ENCODE measurements at places on chromosomes 5 and 9.

GRCh38 chr5:112253478-112254250 lies 165.4 kb downstream of the EPB41L4A start:
- no peak for DNase-seq

- peak; percentile 43 for DNase-seq
Measured at GRCh38 chr5:65830856-65831255, 95.5 kb upstream of the ERBIN start.

GRCh38 chr9:130961511-130962300 lies 22.7 kb upstream of the FIBCD1 start:
- DNase-seq, result no peak

- DNase-seq, result no peak
Measured at GRCh38 chr9:101673642-101674041, 64.8 kb downstream of the GRIN3A start.

DNA sequence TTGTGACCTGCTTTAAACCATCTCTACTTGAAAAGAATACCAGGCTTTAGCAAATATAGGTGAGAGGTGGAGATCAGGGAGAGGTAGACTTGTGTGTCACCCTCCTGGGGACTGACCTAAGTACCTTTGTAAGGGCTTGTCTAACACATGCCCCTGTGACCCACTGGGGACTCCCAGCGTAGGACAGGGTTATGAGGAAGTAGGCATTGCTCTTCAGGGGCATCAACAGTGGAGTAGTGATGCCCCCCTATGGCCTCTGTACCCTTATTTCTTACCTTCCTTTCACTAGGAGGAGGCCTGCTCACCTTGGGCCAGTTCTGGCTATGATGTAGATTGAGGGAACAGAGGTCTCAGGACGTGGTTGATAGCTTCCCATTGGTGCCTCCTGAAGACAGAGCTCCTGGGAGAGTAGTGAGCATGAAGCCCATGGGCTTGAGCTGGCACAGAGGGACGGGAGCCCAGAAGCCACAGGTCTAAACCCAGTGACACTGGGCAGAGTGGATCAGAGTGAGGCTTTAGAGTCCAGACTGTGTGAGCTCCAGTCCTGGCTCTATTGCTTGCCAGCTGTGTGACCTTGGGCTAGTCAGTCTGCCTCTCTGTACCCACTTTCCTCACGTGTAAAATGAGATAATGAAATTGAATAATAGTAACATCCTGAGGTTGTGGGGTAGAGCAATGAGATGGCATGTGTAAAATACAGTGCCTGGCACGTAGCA lies 191.7 kb downstream of the AOPEP start:
- no peak for DNase-seq

DNA sequence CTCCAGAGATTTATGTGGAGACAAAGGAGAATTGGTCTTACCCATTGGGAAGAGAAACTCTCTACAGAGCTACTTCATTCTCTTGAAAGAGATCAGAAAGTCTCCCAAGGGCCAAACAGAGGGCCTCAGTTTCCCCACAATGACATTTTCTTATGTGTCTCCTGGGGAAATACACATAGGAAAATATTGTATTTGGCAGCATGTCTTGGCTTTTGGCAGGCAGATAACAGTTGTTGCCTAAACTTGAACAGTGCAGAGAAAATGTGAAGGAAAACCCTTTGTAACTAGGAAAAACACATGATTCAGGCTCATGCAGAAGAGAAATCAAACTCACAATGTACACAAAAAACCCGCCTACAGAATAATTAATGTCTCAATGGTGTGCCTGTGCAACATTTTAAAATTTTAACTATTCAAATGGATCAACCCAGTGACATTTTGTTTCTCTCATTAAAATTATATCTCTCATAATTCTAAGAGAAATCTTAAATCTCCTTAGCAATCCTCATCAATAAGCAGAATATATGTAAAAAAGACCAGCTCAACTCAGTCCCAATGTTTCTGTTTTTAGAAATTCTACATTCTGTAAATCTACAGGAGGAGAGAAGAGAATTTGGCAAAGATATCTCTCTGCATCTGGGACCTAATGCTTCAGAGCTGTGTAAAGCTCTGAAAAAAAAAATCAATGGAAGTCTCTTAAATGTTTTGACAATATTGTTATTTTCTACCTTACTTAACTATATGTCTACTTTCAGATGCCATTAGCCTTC lies 205.1 kb downstream of the ADAMTSL1 start:
- no peak for DNase-seq

DNA sequence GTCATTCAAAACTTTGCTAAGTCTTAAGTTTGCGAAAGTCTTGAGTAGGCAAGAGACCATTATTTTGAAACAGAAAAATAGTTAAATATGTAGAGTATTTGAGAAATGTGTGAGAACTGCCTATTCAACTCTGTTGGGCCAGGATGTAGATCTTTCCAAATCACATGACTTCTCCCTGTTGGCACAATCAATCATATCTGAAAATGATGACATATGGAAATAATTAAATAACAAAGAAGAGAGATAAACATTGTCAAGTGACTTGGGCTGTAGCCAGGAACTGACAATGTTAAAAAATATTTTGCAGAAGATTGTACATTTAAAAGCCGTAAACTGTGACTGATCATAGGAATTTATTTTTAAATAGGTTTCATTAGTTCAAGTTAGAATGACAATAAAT lies 104.6 kb upstream of the IL6ST start:
- no peak for DNase-seq

DNA sequence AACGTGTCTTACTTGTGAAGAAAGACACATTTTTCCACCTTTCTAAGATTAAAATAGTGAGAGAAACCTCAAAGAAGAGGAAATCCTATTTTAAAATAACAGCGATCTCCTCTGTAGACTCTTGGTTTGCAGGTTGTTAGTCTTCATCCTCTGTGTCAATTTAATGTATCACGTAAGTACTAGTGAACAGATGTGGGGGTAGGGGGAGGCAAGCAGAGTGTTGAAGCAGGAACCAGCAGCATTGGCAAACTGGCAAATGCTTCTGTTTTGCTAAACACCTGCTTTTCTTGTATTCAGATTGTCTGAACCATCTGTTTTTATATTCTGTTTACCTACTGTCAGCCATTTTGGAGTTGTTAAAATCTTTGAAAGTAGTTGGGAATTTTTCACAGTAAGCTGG lies 159.3 kb upstream of the TLX3 start:
- no peak for DNase-seq

DNA sequence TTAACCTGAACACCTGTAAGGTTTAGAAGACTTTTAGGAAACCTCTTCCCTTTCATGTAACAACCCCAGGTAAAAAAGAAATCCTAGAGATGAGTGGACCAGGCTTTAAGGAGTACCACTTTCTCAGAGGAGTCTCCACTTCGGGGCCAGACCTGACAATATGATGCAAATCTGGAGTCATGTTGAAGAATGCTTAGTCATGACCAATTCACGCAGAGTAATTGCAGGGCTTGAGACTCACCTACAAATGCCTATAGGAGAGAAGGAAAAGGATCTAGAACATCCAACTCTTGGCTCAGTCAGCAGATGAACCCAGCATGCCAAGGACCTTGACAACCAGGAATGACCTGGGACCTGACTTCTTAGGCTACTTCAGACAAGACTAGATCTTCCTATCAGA lies 235.4 kb downstream of the DOCK8 start:
- DNase-seq, result no peak

- DNase-seq, result no peak
Measured at GRCh38 chr5:76838481-76839261, 11.1 kb upstream of the S100Z start.

- DNase-seq, result no peak
Measured at GRCh38 chr5:10576121-10576789, 12.4 kb downstream of the ANKRD33B start.

DNA sequence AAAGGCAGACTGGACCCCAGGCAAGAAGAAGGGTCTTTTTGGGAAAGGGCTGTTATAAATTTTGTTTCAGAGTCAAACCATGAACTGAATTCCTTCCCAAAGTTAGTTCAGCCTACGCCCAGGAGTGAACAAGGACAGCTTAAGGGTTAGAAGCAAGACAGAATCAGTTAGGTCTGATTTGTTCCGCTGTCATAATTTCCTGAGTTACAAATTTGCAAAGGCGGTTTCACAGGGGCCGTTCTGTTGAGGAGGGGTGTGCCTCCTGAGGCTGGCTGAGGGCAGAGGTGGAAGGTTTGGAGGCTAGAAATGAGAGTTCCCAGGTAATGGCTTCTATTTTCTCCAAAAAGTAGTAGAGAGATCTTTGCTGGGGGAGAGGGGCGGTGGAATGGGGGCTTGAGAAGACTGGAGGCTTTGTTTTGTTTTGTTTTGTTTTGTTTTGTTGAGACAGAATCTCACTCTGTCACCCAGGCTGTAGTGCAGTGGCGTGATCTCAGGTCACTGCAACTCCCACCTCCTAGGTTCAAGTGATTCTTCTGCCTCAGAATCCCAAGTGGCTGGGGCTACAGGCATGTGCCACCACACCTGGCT lies 4.1 kb upstream of the CERCAM start:
- no peak for DNase-seq

DNA sequence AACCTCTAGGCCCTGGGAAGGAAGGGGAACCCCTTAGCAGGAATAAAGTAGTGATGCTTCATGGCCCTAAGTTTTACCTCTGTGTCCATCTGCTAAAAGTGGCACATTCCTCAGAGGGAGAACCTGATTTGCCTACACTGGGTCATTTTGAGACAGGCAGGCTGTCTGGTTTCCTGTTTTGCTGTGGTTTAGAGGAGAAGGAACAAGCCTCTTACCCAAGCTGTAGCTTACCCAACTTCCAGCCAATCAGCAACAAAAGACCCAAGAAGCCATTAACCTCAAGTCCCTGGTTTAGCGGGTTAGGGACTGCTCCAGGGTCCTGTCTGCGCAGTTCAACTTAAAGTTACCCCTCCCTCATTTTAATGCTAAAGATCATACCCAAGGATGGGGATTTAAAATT lies 411.0 kb downstream of the MAT2B start:
- no peak for DNase-seq

DNA sequence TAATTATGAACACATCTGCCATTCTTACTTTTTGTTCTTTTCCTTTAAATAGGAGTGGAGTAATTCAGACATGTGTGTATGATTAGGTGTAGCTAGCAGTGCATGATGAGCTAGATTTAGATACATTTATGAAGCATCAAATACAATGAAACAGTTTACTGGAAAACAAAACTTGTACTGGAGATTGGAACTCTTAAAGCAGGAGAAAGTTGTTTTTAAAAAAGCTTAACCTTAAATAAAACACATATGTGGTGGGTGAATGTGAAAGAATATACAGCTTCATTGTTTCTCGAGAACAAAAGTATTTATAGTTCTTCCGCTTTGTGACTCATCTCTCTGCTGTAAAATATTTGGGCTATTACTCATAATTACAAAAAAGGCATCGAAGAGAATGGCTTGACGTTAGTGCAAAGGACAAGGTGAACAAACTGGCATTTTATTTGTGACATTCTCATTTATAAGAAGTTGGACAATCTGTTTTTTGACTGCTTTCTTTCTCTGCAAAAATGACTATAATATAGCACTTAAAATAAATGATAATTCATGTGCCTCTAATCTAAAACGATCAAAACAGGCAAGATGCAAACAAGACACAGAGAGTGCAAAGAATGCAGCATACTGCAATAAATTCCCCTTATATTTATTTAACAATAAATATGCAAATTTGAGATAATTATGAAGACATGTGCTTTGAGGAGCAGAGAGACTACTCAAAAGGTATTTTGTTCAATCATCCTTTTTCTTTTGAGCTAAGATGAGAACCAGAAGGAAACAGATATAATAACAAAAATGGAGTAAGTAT lies 478.8 kb downstream of the CETN3 start:
- DNase-seq, result no peak

DNA sequence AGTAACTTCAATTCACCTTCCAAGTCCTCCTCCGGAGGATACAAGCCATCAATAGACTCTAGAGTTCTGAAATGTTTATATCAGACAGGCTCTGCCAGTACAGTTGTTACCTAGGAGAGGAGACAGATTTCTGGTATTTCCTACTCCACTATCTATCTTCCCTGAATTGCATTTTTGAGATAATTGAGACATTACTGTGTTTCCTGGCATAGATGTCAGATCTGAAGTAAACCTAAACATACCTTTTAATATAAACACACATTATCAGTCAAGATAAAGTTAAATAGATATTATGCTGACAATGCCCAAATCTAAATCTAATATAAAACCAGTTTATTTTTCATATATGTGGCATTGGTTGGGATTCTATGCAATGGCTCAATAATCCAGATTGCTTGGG lies 8.2 kb upstream of the TYRP1 start:
- DNase-seq, result no peak

GRCh38 chr9:134985451-134985850 lies 67.7 kb upstream of the FCN1 start:
- no peak for DNase-seq

GRCh38 chr5:169577951-169578350 lies 5.6 kb upstream of the SPDL1 start:
- DNase-seq, result no peak

GRCh38 chr5:121429761-121430160 lies 421.9 kb upstream of the FTMT start:
- DNase-seq, result no peak

GRCh38 chr5:80871541-80871961 lies 88.6 kb upstream of the RASGRF2 start:
- no peak for DNase-seq

DNA sequence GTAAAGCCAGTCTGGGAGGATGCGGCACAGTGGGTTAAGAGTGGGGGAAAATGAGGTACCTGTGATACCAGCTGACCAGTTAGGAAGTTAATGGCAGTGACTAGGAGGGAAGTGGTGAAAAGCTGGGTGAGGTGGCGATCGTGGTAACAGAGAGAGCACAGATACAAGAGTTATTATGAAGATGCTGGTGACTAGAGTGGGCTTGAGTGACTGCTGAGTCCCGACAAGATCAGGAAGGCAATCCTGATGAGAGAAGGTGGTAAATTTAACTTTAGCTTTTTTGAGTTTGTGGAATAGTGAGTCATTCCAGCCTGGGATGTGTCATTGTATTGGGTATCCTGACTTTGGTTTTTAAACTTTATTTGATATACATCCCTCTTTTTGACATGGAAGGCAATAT lies 38.8 kb downstream of the CMYA5 start:
- DNase-seq, result no peak

- DNase-seq, result no peak
Measured at GRCh38 chr5:11494340-11494739, 409.9 kb downstream of the CTNND2 start.

GRCh38 chr5:110588286-110588980 lies 138.0 kb downstream of the TMEM232 start:
- no peak for DNase-seq

DNA sequence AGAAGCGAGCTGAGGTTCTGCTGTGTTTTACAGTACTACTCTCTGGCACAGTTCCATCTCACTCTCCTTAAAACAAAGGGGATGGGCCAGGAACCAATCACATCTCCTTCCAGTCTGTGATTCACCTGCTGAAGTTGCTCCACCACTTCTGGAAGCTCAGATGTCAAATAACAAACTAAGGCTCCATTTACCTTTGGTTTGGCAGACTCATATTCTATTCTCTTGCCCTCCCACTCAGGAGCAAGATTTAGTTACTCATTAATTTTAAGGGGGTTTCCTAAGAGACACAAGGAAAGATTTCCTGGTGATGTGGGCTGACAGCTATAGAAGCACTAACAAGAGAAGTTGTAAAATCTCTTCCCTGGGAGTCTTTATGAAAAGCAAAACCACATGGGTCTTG lies 37.8 kb upstream of the KIF2A start:
- DNase-seq, result no peak

- DNase-seq, result no peak
Measured at GRCh38 chr5:80105698-80106439, 70.7 kb downstream of the THBS4 start.

Data from nucleus accumbens (tissue), 56 donors.